ENCODE measurements at places on chromosomes 2 and 18. TPM values are rescaled to one million over a fixed set of nuclear protein-coding genes. Genes with fewer than 3 reads are reported as not detected.

DGKD gene
- polyA plus RNA-seq = 70.5 TPM

SH3BP4 gene
- 2.2 TPM for polyA plus RNA-seq

PLGLB1 gene
- polyA plus RNA-seq = 0.90 TPM

UGT1A3 gene
- not detected for polyA plus RNA-seq

KIAA2012 gene
- polyA plus RNA-seq = not detected

ALPP gene
- not detected for polyA plus RNA-seq

GPAT2 gene
- polyA plus RNA-seq = 1.3 TPM

AAMP gene
- polyA plus RNA-seq = 100 TPM

ABCG5 gene
- not detected for polyA plus RNA-seq

- DNase-seq = no peak
Measured at GRCh38 chr18:65906621-65907034, 155.8 kb downstream of the CDH7 start.

DNA sequence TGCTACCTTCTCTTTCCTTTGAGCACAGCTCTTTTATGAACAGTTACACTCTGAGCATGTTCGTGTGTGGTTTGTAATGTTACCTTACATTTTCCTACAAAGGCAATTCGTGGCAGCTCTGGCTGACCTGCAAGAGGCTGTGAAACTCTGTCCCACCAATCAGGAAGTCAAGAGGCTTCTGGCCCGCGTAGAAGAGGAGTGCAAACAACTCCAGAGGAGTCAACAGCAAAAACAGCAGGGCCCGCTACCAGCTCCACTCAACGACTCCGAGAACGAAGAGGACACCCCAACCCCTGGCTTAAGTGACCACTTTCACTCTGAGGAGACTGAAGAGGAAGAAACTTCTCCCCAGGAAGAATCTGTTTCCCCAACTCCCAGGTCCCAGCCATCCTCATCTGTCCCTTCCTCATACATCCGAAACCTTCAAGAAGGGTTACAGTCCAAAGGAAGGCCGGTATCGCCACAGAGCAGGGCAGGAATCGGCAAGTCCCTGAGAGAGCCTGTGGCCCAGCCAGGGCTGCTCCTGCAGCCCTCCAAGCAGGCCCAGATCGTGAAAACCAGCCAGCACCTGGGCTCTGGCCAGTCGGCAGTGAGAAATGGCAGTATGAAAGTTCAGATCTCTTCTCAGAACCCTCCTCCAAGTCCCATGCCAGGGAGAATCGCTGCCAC is 56.9 kb downstream of the WDSUB1 start:
- no peak for DNase-seq

DNA sequence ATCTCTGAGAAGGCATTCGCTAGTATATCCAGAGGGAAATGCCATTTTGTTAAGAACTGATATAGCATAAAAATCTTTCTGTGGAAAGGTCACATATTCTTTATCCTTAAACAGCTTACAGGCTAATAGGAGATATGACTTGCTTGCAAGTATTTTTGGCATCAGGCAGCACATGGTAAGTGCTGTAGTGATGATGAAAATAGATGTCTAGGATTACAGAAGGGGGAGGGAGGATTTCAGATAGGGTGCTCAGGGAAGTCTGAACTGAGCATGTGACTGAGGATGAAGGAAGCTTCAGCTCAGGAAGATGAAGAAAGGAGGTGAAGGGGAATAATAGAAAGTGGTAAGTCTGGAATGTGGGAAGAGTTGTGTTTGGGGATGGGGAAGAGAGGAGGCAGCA is 158.5 kb upstream of the NOSTRIN start:
- no peak for DNase-seq

DNA sequence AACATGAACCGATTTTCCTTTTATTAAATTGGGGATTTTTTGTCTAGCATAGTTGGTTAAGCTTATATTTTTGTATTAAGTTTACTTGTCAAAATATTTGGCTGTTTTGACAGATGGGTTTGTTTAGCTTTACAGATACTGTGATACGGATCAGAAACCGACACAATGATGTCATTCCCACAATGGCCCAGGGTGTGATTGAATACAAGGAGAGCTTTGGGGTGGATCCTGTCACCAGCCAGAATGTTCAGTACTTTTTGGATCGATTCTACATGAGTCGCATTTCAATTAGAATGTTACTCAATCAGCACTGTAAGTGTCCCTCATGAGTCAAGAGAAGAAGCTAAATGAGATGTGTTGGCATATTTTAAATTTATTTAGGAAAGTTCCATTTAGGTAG is 8.5 kb downstream of the PDK1 start:
- DNase-seq = no peak

DNA sequence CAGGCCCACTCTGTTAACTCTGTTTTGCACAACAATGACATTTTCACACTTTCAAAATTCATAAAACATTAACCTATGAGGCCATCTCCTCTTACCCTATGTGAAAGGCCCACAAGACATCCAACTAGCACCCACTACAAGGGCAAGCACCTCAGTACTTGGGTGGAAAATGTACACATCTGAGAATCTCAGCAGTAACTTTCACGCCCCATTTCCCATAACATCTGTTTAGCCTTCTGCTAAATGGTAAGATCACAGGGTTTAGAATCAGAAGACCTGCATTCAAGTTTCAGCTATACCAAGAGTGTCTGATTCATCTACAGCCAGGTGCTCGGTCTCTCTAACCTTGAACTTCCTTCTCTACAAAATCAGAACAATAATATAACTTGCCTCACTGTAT is 89.2 kb downstream of the SP100 start:
- no peak for DNase-seq

GRCh38 chr2:19592197-19592596 is 233.8 kb upstream of the OSR1 start:
- no peak for DNase-seq

DNA sequence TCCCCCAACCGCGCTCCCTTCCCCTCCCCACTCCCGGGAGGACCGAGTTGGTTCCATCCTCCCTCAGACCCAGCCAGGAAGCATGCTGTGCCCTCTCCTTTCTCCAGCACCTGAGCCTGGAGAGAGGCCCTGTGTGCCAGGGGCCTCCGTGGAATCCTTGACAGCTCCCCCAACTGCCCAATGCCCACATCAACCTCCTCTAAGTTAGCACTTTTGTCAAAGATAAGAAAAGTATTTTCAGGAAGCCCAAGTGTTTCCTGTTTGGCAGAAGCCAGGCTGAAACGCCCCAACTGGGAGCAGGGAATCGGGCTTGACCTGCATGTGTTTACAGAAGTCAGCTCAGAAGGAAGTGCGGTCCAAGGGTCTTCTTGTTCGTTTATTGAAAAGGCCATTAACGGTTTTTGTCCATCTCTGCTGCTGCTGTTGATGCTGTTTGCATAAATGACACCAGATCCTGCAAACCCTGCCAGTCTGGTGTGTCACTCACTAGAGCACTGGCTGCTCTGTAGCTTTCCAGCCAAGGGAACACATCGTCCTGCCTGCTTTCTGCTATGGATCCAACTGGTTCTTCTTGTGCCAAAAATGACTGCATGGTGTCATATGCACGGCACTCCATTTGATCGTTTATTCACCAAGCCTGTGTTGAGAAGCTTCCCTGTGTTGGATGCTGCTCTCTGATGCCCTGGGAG is 35.4 kb upstream of the COL6A3 start:
- DNase-seq = no peak

DNA sequence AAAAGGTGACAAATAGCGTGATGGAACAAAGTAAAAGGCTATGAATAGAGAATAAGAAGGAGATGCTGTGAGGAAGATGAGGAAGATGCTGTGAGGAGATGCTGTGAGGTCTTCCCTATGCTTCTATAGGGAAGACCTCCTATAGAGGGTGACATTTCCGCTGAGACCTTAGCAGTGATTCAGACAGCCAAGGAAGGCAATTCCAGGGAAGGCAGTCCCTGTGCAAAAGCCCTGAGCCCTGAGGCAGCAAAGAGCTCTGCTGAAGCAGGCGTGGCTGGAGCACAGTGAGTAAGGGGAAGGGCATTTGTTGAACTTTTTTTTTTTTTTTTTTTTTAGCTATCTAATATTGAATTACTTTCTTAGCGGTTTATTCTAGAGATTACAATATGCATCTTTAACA is 142.7 kb upstream of the FOSL2 start:
- DNase-seq = no peak

- no peak for DNase-seq
Measured at GRCh38 chr2:238706673-238707072, 141.2 kb upstream of the TWIST2 start.

- no peak for DNase-seq
Measured at GRCh38 chr2:220335591-220335915, 708.1 kb downstream of the SLC4A3 start.

GRCh38 chr2:36565712-36566111 is 32.3 kb downstream of the FEZ2 start:
- no peak for DNase-seq

DNA sequence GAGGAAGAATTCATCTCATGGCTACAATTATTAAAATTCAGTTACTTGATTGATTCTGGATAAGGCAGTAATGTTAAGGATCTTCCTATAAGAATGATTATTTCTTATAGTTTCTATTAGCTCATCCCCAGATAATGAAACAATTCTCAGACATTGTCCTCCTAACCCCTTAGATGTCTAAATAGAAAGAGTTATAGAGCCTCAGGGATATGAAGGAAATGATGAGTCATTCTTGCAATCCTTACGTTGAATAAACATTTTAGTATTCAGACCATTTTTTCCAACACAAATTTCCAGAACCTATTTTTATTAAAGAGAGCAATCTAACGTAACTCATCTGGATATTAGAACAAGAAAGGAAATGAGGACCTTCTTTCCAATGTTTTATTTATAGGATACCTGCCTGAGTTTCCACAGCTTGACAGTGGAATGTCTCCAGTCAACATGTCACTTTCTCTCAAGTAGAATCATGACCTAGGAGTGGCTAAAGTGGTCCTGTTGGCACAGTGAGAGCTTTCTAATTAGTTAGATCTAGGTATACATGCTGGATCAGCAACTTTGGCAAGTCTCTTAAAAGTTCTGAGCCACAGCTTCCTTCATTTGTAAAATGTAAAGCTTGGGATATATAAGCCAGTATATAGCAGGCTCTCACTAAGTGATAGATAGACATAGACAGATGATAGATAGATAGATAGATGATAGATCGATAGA is 88.0 kb upstream of the RAB27B start:
- no peak for DNase-seq

GRCh38 chr2:168466190-168466737 is 10.2 kb downstream of the CERS6 start:
- DNase-seq = no peak

GRCh38 chr2:227025510-227025909 is 138.5 kb downstream of the COL4A4 start:
- no peak for DNase-seq

DNA sequence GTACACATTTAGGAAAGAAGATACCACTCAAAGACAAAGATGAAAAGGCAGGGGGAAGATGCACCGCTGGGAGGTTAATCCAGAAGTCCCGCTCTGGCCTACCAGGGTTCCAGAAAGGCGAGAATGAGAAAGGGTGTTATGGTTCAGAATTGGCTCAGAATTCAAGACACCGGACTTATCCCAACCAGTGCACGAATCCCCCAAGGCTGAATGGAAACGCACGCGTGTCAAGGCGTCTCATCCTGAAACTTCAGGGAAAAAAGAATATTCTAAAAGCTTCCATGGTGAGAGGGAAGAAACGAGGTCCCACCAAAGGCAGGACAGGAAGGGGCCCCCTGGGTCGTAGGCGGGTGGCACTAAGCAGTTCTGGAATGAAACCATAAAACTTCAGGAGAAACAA is 71.9 kb downstream of the SLC66A2 start:
- DNase-seq = no peak

GRCh38 chr2:119436993-119437772 is 5.5 kb downstream of the TMEM37 start:
- no peak for DNase-seq

GRCh38 chr2:62460175-62460574 is 45.8 kb downstream of the TMEM17 start:
- no peak for DNase-seq

DNA sequence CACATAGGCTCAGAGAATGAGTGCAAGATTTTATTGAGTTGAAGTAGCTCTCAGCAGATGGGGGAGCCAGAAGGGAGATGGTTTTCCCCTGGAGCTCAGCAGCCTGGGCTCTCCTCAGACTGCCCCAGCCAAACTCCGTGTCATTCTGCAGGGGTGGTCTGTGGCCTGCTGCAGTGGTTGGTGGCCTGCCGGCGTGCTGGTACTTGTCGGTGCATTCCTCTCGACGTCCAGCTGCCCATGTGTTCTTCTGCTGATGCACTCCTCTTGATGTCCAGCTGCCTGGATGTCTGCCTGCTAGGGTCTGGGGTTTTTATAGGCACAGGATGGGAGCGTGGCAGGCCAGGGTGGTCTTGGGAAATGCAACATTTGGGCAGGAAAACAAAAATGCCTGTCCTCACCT is 25.6 kb upstream of the TMEM17 start:
- DNase-seq = no peak

DNA sequence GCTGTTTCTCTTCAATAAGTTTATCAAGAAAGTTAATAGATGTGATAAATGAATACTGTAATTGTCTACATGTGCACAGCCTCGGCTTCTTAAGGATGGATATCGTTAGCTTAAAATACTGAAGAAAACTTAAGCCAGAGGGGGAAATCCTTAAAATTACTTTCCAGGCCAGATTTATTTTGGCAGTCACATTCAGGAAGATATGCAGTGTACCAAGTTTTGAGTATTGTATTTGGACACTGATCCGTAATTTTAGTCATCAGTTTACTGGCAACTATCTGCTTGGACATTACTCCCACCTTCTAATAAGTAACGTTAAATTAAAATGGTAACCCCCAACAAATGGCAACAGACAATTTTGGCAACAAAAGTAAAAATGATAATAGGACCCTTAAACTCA is 770.0 kb upstream of the ZEB2 start:
- no peak for DNase-seq

DNA sequence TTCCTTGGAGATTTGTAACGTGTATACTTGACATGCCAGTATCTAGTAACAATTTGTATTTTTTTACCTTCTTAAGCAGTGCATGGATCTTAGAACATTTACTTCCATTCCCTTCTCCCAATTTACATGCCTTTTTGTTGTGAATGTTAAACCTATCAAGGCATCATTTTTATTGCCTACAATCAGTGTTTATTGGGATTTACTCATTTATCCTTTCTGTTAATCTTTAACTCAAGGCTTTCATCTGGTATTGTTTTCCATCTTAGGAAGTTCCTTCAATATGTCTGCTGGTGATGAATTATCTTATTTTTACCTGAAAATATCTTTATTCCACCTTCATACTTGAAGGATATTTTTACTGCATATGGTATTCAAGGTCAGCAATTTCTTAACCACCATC is 88.5 kb upstream of the EMILIN2 start:
- DNase-seq = no peak

DNA sequence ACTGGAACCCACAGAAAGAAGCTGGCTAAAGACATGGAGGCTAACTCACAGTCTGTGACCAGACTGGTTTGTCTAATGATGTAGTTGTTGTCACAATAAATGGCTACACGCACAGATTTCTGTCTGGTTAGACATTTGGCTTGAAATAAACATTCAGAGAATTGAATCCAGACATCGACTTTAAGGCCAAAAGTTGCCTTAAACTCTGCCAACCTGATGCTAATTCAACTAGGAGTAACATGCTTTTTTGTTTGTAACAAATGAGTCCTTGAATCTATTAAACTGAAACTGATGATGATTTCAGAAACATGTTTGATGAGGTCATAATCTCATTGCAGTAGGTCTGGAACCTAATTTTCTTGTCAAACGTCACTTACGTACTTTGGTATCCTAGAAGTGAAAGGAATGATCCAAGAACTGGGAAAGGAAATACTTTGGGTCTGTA is 123.8 kb downstream of the ERBB4 start:
- no peak for DNase-seq

Data from naive B cell (primary cell).